Activated T-helper 2 cell treated with anti-CD3 and anti-CD28 coated beads, Interferon-gamma antibody, Interleukin-2, Interleukin-4, amounts not matched to agents 10 μg/mL and 5 μg/mL and 100 μg/mL, durations not matched to agents 14 hours and 24 hours and 36 hours (primary cell): ENCODE measurements at places on chromosomes 5 and 9. TPM values are rescaled to one million over a fixed set of nuclear protein-coding genes. Genes with fewer than 3 reads are reported as not detected.

HTR4 gene
- not detected in 2 replicates for total RNA-seq

DNA sequence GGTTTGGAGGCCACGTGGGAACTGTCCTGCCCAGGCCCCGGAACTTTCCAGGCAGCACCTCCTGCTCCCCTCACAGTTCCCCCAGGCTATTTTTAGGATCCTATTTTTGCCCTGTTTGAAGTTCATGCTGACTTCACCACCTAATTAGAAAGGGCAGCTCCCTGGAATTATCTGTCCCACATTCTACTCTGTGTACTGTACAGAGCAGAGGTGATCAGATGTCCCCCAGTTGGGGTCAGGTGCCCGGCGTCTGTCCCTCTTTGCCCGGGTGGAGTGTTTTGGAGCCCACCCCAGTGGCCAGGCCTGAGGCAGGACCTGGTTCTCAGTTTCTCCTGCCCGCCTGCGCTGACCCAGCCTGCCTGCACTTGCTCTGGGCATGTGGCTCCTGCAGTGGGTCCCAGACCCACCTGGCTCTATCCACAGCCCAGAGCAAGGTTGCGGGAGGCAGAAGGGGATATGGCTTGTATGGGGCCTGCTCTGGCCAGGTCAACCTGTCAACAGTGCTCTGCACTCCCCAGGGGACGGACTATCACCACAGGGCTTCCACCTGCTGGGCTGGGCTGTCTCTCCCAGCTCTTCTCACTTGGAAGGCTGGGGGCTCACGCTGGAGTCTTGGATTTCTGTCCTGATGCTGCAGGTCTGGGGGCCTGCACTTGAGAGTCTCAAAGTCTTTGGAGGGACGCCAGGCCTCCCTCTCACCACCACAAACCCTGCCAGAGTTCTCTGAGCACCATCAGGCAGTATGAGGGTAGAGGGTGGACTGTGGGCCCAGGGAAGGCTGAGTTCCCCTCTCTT lies 268.3 kb downstream of the GADD45G start:
- no peak for DNase-seq

GRCh38 chr5:140259500-140259899 lies 43.4 kb downstream of the PFDN1 start:
- DNase-seq: no peak

DNA sequence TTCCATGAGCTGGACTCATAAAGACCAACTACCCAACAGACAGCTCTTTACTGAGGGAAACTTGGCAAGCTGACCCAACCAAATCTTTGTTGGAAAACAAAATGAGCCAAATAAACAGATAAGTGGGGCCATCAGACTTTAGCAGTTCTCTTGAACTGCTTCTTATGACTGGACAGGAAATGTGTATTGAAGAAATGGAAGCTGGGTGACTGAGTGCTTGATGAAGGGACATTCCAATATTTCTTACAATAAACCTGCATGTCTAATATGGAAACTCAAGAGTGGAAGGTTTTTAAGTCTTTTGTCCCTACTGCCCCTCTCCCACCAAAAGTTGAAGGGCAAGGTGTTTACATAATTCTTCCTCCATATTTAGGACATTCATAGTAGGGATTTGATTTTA lies 218.8 kb upstream of the NR4A3 start:
- DNase-seq: no peak
